ENCODE measurements at places on chromosomes 5 and 9. TPM values are rescaled to one million over a fixed set of nuclear protein-coding genes. Genes with fewer than 3 reads are reported as not detected.

LHX6 gene
- total RNA-seq, result 0.09 TPM

SPATA31D4 gene
- not detected for total RNA-seq

SLC35A4 gene
- total RNA-seq, result 62.2 TPM

GFPT2 gene
- 16.3 TPM for total RNA-seq

PCDHA5 gene
- total RNA-seq, result 3.6 TPM

PCDHGB6 gene
- 75.7 TPM for total RNA-seq

IFNE gene
- total RNA-seq, result 2.0 TPM

BHMT gene
- total RNA-seq, result not detected

IFNB1 gene
- total RNA-seq, result not detected

FGD3 gene
- 41.9 TPM for total RNA-seq

TYRP1 gene
- 0.64 TPM for total RNA-seq

ENTREP1 gene
- total RNA-seq, result 2.3 TPM

CNTRL gene
- 23.3 TPM for total RNA-seq

LCP2 gene
- not detected for total RNA-seq

ASPN gene
- 0.86 TPM for total RNA-seq

ORM2 gene
- total RNA-seq, result not detected

Measured in mesothelial cell of epicardium (in vitro differentiated cells).